ENCODE measurements at places on chromosomes 3 and 15.

- no peak for DNase-seq
These were observed 14.4 kb downstream of the TMPRSS7 start for GRCh38 chr3:112048911-112049310.

DNA sequence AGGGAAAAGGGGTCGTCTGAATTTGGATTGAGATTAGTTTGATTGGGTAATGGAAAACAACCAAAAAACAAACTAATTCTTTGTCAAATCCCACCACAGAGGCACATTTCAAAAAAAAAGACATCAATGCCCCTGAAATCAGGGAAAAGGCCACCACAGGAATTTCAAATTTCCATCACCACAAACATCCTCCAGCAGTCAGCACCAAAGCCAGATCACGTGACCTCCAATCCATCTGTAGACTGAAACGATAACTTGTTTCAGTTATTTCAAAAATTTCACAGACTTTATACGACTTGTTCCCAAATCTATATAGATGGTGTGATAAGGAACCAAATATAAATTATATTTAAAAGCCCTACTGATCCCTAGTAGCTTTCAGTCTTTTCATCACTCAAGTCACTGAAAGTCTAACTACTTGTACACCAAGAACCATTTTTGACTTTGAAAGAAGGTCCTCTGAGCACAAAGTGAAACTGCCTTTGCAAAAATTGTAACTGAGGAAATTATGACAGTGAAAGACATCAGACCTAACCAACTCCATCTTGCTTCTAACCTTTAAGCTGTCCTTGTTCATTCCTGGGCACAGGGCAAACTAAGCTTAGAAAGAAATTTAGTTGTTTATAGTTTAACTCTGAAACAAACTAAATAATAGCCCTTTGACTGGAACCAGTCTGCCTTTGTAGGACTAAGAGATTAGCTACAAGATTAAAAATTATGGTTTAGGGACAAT, 48.1 kb upstream of the PLCL2 start:
- no peak for DNase-seq

- DNase-seq = no peak
These were observed 8.0 kb downstream of the MCM2 start for GRCh38 chr3:127606086-127606805.

DNA sequence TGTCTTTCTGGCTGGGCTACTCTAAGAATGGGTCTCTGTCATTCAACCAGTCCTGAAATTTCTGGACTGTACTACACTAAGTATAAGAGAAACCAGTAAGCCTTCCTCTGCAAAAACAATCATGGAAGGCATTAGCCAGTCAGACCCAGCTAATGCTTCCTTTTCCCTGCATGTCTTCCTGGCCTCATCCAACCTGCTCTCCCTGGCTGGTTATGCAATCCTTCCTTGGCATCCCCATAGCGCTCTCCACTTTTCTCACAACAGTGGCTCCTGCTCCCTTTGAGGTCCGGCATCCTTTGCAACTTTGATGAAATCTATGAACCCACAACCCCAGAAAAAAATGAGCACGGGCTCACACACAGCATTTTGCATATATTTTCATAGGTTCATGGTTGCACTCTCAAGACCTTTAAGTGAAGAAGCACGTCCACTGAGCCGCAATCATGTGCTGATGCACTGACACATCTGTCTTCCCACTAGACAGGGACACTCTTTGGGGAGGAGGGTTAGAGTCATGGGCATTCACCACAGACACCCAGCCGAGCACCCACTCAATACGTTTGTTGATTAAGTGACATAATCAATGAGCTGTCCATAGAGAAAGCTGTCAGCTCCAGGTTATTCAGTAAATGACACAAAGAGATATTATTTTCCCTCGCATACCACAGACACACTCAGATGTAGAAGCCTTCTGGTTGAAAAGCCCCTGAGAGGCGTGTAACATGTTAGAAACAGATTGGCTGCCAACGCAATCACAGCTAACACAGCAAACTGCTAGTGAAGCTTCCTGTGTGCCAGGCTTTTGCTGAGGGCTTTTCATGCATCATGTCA, 66.7 kb downstream of the PLD1 start:
- DNase-seq = no peak

DNA sequence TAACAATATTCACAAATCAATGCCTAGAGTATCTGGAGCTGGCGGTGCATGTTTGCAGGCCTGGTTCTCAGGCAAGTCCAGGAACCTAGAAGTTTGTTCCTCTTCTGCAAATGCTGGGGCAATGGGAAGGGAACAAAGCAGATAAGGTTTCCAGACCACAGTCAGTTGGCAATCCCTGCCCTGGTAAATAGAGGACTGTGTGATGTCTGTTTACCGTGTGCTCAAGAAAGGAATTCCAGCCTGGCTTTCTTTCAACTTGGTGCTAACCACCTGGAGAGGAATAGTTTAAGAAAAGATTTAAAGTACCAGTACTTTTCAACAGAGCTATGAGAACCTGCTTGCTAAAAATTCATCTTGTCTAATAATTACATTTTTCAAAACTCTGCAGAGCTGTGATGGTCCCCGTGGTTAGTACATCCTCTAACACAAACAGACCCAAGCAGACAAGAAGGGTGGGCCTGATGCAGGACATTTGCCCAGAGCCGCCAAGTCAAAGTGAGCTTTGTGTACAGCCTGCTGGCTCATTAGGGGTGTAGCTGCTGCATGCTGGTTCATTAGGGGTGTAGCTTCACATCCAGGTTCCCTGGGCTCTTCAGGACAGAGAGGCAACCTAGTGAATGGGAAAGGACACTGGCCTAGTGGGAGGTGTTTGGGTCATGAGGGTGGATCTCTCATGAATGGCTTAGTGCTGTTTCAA, 220.5 kb downstream of the SQOR start:
- no peak for DNase-seq

DNA sequence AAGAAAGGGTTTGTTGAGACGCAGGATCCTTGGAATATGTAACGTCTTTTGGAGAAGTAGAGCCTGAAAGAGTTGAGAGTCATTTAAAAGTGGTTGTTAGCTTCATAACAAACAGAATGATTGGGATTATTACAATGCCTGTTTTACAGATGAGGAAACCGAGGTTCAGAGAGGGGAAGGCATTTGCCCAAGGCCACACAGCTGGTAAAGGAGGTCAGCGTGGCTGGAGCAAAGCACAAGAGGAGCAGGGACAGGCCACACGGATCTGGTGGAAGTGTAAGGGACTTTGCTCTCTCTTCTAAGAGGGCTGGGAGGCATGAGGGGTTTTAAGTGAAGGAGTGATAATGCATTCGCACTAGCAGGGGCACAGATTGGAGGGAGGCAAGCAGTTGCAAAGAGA, 6.2 kb upstream of the OXTR start:
- DNase-seq = no peak

DNA sequence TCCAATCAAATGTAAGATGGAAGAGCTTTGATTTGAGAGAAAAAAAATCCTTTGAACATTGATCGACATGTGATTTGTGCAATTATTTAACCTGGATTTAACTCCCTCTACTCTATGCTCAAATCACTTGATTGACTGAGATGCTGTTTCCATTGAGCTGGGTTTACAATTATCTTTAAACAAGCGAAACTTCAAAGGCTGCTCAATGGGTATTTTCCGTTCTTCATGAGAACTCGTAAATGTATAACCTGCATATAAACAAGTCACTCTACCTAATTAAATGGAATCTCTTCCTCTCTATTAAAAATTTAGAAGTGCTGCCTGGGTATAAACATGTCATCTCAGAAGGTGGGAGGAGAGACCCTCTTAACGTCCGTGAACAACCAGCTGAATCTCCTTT, 71.9 kb downstream of the ANXA2 start:
- DNase-seq = no peak

- DNase-seq = peak; percentile 20
These were observed 48.2 kb upstream of the MYO5C start for GRCh38 chr15:52343831-52344230.

- peak; percentile 53 for DNase-seq
These were observed 10.8 kb downstream of the PAK6 start for GRCh38 chr15:40249477-40250303.

DNA sequence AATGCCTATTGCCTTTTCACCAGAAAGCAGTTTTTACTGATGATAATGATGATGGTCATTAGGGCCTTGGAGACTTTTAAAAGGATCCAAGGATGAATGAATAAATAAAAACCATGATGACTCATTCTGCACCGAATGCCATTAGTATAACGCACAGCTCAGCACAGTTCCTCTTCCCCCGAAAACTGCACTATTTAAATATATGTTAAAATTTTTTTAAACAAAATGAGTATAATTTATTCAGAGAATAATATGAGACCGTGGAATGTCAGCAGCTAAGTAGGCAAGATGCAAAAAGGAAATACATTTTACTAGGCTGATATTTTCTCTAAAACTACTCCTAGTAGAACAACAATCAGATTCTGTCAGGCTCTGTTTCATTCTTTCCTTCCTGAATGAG, 83.4 kb upstream of the NANOGP8 start:
- peak; percentile 21 for DNase-seq

GRCh38 chr3:52372822-52373504, 56.8 kb downstream of the DNAH1 start:
- peak; percentile 44 for DNase-seq

DNA sequence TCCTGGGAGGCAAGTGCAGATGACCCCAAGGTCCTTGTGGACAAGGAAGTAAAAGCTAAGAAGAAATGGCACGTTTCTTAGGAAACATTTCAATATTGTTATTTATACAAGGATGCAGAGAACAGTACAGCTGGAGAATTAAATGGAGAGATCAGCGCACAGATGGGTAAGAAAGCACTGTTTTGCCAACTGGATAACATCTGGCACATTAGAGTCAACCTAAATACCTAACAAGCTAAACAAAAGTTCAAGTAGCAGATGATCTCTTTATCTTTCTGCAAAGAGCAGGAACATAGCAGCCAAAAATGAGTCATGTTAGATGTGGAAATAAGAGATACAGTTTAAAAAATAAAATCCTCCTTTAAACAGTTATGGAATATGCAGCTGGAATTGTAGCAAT, 15.7 kb upstream of the DPPA4 start:
- no peak for DNase-seq

Data from GM03348 (cell line).